ENCODE measurements at places on chromosomes 16 and 17.

- ATAC-seq, result peak; percentile 38
Observed at GRCh38 chr17:39979893-39980350, 685 bp upstream of the PSMD3 start.

- ATAC-seq, result no peak
Observed at GRCh38 chr17:39677542-39678339, 9.5 kb downstream of the PNMT start.

GRCh38 chr17:61076621-61077031 is 323.0 kb upstream of the TBX2 start:
- ATAC-seq, result no peak

GRCh38 chr17:59897090-59897489 is 4.2 kb downstream of the RPS6KB1 start:
- no peak for ATAC-seq

DNA sequence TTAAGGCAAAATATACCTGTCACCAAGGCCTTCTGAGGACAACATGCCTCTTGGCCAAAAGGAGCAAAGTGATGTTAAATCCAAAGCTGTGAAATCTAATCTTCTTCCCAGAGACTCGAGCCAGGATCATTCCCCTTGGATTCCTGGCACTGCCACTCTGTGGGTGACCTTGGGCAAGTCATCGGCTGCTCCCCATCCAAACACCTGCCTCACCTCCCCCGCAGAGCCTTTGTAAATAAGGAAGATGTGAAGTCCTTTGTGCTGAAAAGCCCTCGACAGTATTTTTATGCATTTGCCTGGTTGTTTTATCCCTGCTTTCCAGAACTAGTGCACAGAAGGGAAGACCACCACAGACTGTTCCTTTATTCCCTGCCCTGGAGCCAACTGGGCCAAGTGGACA is 5.4 kb upstream of the CEP295NL start:
- ATAC-seq, result no peak

DNA sequence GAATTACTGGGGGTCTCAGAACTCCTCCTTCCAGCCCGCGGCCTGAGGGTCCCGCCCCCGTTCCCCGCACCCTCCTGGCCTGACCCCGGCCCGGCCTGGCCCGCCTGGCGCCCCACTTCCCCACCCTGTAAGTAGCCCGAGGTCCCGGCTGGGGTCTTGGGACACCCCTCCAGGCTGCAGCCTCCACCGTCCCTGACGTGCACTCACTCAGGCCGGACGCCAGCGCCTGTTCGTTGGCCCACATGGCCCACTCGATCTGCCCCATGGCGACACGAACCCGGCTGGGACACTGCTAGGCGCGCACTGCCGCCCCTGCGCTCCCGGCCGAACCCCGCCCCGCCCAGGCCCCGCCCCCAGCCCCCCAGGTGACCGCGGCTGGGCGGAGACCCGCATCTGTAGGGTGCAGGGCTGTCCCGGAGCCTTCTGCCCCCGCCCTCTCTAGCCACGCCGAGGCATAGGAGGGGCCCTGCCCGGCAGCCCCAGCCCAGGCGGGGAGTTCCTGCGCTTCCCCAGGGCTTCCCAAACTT is at the start of gene CYBA:
Gene CYBA (minus strand): TSS at position 305 of the 527 bp plus-strand sequence. CDS start 40 bp downstream, at position 265.
- peak; percentile 89 for ATAC-seq

DNA sequence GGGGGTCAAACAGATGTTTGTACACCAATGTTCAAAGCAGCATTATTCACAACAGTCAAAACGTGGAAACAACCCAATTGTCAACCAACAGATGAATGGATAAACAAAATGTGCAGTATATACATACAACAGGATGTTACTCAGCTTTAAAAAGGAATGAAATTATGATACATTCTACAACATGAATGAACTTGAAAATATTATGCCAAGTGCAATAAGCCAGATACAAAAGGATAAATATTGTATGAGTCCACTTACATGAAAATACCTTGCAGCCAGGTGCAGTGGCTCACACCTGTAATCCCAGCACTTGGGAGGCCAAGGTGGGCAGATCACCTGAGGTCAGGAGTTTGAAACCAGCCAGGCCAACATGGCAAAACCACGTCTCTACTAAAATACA is 39.9 kb downstream of the UBE2G1 start:
- no peak for ATAC-seq

- no peak for ATAC-seq
Observed at GRCh38 chr17:12553625-12554024, 112.1 kb upstream of the MYOCD start.

DNA sequence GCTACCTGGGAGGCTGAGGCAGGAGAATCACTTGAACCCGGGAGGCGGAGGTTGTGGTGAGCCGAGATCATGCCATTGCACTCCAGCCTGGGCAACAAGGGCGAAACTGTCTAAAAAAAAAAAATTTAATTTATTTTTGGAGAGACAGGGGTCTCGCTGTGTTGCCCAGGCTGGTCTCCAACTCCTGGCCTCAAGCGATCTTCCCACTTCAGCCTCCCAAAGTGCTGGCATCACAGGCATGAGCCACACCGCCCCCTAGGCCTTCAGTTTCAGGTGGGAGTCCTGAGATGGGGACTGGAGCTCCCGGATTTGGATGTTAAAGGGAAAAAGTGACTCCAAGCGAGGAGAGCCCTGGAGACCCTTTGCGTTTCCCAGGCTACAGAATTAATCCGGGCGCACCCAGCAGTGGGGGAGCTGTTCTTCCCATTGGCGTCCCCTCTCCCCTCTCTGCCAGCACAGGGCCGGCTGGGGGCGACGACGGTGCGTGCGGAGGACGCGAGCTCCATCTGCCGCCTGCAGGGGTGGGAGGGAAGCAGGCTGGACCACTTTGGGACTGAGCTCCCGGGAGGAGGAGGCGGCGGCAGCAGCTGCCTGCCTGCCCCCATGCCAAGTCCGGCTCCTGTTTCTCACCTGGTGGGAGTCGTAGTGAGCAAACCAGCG is 49.3 kb upstream of the USP7 start:
- no peak for ATAC-seq

- ATAC-seq, result no peak
Observed at GRCh38 chr16:81466356-81466980, 21.9 kb downstream of the CMIP start.

GRCh38 chr16:55037046-55037445 is 106.4 kb downstream of the IRX5 start:
- no peak for ATAC-seq

GRCh38 chr17:18183334-18184142 is at the start of gene ALKBH5:
TSS of gene ALKBH5 (plus strand) at chr17:18183828. CDS start at chr17:18184244, 416 bp downstream.
- peak; percentile 86 for ATAC-seq

GRCh38 chr16:17171250-17172143 is 299.3 kb downstream of the XYLT1 start:
- no peak for ATAC-seq

- no peak for ATAC-seq
Observed at GRCh38 chr17:60091109-60091508, 12.4 kb upstream of the HEATR6 start.

- ATAC-seq, result no peak
Observed at GRCh38 chr17:41366070-41366469, 3.5 kb downstream of the KRT33B start.

DNA sequence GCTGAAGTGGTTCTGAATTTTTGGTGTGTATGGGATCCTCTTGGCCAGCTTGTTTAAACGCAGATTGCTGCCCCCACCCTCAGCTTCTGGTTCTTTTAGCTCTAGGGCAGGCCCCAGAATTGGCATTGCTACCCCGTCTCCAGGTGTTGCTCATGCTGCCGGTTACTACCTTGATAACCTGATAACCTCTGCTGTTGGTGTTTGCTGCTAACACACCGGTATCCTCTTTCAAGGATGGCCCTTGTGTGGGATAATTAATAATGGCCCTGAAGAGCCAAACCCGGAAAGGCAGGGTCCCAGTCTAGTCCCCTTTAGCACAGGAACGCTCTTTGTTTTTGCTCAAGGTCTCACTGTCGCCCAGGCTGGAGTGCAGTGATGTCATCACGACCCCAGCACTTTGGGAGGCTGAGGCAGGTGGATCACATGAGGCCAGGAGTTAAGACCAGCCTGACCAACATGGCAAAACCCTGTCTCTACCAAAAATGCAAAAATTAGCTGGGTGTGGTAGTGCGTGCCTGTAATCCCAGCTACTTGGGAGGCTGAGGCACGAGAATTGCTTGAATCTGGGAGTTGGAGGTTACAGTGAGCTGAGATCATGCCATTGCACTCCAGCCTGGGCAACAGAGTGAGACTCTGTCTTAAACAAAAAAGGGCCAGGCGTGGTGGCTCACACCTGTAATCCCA is 1.3 kb upstream of the ST3GAL2 start:
- no peak for ATAC-seq

DNA sequence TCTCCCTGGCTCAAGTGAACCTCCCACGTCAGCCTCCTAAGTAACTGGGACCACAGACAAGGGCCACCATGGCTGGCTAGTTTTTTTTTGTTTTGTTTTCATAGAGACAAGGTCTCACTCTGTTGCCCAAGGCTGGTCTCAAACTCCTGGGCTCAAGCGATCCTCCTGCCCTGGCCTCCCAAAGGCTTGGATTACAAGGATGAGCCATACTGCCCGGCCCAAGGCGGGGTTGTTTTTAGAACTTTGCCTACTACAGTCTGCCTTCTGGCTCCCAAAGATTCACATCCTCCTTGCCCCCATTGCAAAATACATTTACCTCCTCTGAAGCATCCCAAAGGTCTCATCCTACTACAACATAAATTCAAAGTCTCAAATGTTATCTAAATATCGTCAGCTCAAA is 49.5 kb upstream of the PHOSPHO1 start:
- no peak for ATAC-seq

DNA sequence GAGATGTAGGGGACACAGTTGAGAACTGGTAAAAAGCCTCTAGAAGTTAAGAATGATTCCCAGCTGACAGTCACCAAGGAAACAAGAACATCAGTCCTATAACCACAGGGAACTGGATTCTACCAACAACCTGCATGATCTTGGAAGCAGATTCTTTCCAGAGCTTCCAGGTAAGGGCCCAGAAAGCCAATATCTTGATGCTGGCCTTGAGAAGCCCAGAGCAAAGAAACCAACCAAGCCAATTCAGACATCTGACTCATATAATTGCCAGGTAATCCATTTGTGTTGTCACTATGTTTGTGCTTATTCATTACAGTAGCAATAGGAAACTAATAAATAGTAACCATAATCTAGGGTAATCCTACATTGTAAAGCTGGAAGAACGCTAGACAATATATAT is 81.6 kb downstream of the CACNG1 start:
- no peak for ATAC-seq

DNA sequence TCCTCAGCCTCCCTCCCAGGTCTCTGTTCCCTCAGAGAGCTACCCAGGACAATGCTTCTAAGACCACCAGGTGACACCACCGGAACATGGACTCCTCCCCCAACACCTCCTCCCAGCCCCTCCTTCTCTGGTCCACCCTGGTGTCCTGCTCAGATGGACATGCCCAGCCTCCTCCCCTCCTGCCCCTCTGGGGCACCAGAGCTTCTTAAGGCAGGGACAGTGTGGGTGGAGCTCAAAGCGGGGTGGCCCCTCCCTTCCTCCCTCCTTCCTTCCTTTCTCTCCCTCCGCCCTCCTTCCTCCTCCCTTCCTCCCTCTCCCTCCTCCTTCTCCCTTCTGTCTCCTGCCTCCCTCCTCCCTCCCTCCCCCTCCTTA is 22.7 kb downstream of the TRPV3 start:
- peak; percentile 47 for ATAC-seq

DNA sequence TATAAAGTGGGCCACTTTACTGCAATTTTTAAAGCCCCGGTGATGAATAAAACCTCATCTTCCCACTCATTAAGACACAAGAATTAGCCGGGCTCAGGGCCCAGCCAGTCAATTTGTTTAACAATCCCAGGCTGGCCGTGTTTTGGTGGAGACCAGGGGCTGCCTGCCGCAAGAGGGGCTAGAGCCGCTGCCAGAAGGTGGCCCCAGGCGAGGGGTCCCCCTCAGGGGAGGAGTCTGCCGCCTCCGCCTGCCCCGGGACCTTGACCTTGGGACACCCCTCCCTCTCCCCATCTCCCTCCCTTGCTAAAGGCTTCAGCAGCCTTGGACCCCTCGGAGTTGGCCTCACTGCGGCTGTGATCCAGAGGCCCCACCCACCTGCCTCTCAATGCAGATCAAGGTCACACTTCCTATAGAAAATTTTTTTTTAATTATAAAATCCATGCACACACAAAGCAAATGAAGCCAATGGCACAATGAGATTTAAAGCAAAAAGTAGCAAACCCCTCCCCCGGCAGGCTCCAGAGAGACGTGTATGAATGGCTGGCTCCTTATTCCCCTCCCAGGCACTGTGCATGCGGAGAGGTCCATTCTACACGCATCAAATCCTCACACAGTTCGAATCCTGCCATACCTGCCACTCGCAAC is 23.0 kb upstream of the SLC38A10 start:
- peak; percentile 54 for ATAC-seq

GRCh38 chr17:6756425-6757031 is 682 bp downstream of the XAF1 start:
- ATAC-seq, result peak; percentile 4

DNA sequence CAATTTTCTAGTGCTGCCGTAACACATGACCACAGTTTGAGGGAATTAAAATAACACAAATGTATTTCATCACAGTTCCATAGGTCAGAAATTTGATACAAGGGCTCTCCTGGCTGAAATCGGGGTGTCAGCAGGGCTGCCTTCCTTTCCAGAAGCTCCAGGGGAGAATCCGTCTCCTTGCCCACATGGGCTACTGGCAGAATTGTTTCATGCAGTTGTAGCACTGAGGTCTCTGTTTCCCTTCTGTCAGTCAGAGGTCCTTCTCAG is 20.5 kb downstream of the EIF4A3 start:
- no peak for ATAC-seq

DNA sequence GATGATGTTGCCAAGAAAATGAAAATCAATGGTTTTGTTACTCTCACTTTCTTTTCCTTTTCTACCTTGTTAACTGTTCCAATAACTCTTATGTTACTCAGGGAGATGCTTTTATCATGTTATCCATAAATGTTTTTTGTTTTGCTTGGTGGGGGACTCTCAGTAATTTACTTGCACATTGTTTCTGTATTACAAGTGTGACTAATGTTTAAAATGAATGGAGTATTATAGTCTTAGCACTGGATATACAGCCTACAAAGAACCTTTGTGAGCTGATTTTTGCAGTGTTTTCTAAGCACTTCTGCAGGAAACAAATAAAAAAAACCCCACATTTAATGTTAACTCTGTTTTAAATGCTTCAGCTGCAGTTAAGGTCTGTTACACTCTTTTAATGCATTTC is 12.1 kb downstream of the VMP1 start:
- no peak for ATAC-seq

DNA sequence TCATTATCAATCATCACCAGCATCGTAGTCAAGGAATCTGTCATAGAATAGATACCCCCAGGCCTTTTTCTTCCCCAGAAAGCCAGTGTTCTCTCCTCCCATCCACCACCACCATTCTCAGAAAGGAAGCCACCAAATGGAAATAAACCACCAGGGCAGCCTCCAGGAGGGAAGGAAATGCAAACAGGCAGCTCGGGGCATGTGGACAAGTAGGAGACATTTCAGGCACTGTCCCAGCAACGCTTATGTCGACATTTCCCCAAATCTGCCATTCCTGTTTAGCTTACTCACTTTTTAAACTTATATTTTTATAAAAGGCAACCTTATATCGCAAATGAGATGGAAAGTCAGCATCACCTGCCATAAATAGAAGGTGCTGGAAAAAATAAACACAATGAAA is 15.8 kb downstream of the EMP2 start:
- ATAC-seq, result no peak

DNA sequence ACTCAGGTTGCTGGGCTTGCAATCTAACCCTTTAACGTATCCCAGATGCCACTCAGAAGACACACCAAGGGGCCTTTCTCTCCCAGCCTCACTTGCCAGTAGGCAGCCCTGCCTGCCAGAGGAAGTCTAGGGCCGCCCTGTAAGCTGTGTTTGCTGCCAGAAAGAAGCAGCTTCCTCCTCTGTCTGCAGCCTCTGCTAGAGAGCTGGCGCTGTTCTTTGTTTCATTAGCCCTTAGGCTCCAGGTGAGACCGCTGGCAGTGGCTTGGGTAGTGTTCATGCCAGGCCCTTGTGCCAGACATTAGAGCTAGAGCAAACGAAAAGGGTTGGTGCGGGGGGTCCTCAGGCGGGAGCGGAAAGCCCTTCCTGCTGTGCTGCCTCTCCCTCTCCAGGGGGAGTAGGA is 8.9 kb downstream of the CTRL start:
- no peak for ATAC-seq

All from motor neuron (in vitro differentiated cells).